ENCODE measurements at places on chromosomes 7 and 10. TPM values are rescaled to one million over a fixed set of nuclear protein-coding genes. Genes with fewer than 3 reads are reported as not detected.

- DNase-seq = no peak
These were observed 28.9 kb upstream of the INHBA start for GRCh38 chr7:41731493-41732435.

CALN1 gene
- total RNA-seq = not detected

- peak; percentile 70 for DNase-seq
These were observed 142.2 kb downstream of the EMX2 start for GRCh38 chr10:117684672-117685211.

- no peak for DNase-seq
These were observed 99.8 kb downstream of the CCDC71L start for GRCh38 chr7:106561151-106561550.

PLXNA4 gene
- 12.8 TPM for total RNA-seq

DNA sequence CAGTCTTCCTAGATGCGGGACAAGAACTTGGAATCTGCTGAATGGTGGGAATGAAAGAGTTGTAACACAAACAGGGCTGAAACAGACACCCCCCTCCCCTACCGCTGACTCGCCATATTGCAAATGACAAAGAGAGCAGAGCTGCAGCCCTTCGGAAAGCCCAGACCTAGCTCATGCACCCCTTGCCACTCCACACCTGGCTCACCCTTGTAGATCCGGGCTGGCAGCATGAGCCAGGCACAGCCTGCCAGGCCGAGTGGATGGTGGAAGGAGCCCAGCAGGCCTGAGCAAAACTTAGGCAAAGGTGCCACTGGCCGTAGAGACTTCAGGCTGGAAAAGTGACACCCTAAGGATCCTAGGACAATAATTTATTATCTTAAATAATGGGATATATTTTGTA lies 237.4 kb upstream of the SEMA3D start:
- DNase-seq = no peak

GCK gene
- 3.7 TPM for total RNA-seq

- no peak for DNase-seq
These were observed 5.6 kb downstream of the CCSER2 start for GRCh38 chr10:84333864-84334451.
